ENCODE measurements at places on chromosomes 6 and 20.

DNA sequence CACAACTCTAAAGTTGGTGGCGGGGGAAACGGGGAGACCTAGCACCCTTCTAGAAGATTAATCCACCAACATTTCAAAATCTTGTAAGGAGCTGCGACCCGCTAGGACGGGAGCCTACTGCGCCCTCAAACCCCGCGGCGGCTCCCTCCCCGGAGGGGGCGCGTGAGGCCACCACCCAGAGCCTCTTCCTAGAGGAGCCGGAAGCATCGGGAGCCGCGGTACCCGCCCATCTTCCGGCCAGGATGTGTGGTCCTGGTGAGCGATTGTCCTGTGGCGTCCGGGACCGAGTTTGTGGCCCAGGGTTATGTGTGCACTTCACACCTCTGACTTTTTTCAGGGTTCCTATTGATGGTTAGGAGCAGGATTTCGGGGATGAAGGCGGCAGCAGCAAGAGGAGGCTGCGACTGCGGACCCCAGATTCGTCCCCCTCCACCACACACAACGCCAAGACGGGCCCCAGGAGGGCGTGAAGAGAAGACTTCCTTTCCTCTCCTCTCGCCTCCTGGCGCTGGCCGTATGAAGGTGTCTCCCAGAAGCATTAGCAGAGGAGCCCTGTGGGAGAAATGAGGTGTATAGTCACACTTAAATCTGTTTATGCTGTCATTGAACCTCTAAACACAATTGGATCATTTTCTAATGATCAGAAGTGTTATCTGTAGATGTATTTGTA lies 10.7 kb downstream of the ZNF165 start:
- DNase-seq: no peak

DNA sequence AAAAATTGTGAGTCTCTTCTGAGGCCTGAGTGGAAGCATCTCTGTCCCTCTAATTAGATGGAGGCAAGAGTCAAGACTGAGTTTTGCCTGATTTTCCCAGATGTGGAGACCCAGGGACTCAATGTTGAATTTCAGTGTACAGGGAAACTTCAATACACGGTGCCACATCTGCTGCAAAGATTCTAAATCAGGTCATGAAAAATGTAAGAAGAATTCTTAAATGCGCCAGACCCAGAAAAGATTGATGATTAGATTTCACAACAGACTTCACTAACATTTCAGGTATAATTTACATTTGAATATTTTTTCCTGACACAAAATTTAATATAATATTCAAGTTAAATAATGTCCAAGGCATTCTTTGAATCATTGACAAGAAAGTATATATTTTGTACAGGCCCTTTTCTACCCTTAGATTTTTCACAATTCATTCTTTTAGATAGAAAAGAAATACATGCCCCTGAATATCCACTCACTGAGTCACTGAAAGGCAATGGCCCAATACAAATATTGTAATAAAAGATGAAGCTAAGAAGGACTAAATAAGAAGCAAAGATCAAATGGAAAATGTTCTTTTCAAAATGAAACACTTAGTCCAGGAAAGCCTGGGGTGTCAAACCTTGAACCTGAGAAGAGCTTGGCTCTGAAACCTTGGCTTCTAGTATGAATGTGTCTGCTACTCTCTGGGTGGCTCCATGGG lies 18.2 kb upstream of the HDGFL1 start:
- DNase-seq: no peak

DNA sequence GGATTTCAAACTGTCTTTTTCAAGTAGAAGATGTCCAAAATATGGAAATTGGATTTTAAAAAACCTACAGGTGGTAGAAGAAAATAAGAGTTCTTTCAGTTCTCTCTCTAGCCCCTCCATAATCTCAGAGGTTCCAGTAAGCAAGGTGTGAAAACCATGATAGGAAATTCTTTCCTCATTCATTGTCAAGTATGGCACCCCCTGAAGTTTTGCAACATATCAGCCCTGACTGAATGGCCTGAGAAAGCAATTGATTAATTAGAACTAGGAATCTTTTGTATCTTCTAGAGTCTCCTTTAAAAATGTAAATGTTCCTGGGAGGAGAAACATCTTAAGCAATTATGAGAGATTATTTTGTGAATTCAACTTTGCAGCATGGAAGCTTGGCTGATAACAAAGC lies 198.7 kb upstream of the STXBP5 start:
- no peak for DNase-seq

- no peak for DNase-seq
Observed at GRCh38 chr6:63066055-63066704, 145.1 kb upstream of the FKBP1C start.

- DNase-seq: peak; percentile 56
Observed at GRCh38 chr20:63058696-63059335, 52.1 kb upstream of the BHLHE23 start.

DNA sequence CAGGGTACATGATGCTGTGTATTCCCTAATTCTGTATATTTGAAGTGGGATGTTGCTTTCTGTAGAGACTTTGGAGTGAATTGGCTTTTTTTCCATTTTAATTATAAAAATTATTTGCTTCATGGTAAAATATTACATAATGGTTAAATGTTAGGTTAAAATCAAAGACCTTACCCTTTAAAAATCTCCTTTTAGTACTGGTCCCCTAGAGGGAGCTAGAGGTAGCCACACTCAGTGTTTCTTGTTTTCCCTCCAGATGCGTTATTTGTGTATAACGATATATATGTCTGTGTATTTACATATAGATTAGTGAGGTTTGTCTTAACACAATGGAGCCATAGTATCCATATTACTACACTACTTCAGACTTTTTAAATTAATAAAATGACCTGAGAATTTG lies 146.7 kb downstream of the PLCB4 start:
- DNase-seq: no peak

- no peak for DNase-seq
Observed at GRCh38 chr6:4703382-4703781, 72.8 kb upstream of the CDYL start.

DNA sequence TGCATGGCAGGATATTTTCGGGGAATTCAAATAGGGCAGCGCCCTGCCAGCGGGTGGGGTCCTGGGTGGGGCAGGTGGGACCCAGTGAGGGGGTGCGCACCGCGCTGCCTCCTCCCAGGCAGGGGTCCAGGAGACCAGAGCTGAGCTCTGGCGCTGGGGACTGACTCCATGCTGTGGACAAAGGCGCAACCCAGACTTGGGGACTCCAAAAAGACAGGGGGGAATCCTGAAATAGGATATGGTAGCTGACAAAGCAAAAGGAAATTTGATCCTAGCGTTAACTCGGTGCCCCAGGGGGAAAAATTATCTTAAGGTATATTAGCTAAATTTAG lies 23.6 kb downstream of the TFAP2A start:
- DNase-seq: no peak

DNA sequence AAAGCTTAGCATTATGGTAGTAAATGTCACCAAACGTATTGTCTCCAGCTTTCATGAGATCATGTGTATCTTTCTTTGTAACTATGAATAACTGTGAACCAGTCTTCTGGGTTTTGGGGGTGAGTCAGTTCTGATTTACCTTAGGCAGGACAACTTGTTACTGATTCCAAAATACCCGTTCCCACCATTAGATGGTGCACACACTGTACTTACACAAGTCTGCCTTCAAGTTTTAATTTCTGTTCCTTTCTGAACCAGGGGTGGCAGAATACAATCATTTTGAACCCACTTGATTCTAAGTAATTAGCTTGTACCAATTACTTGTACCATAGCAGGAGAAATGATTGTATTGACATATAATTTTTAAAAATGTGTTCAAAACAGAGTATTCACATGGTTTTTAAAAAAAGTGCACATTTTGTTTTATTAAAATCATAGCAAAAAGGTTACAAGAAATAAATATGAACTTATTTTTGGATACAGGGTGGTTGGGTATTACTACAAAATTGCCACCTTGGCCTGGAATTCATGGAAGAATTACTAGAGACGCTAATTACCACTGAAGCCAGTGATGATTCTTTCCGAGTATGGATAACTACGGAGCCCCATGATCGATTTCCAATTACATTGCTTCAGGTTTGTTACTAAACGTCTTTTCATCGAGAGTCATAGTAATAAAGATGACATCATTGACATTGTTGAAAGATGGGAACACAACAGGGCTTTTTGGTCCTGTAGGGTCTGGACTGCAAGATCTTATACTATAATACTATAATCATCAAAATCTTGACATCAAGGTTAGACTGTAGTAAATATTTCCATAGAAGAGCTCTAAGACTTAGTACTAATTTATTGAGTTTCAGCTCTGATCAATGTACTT lies 75.2 kb upstream of the GLP1R start:
- no peak for DNase-seq

DNA sequence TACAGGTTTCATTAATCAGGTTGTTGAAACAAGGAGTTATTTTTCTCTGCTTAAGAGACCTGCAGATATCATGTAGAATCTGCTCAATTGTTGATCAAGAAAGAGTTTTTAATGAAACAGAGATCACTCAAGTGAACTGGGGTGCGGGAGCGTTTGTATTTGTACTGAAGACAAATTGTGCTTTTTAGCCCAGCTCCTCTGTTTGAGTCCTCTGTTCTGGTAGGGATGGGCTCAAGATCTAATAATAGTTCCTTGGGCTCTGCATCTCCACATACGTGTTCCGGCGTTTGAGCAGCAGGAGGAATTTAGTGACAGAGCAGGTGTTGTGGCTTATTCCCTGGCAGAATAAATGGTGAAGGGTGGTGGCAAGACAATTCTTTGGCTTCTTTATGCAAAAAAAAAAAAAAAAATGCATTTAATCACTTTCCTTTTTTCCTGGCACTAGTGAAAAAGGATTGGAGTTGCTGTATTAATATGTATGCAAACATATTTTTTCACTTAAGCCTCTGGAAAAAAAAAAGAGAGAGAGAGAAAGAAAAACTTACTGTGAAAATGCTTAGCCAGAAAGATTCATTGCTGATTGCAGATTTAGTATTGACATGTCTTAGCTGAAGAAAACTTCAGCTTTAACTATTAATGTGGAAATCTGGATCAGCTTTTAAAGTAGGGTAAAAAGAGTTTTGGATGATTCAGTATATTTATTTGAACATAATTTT lies 4.0 kb downstream of the CITED2 start:
- no peak for DNase-seq

- no peak for DNase-seq
Observed at GRCh38 chr20:50280851-50281655, 90.4 kb downstream of the CEBPB start.

- DNase-seq: no peak
Observed at GRCh38 chr20:36408219-36408618, 102.1 kb downstream of the DLGAP4 start.

GRCh38 chr20:62618611-62619529 lies 23.4 kb upstream of the SLCO4A1 start:
- peak; percentile 71 for DNase-seq

GRCh38 chr6:55818482-55818881 lies 56.9 kb downstream of the BMP5 start:
- DNase-seq: no peak

Measured in activated effector memory CD4-positive, alpha-beta T cell treated with anti-CD3 and anti-CD28 coated beads, Interleukin-2, amount 50 U/mL, for 16 hours (primary cell).